NCI-H2029 treated with DMSO at 0.1 percent for 48 hours (cell line): ENCODE measurements at places on chromosomes 12 and 14.

DNA sequence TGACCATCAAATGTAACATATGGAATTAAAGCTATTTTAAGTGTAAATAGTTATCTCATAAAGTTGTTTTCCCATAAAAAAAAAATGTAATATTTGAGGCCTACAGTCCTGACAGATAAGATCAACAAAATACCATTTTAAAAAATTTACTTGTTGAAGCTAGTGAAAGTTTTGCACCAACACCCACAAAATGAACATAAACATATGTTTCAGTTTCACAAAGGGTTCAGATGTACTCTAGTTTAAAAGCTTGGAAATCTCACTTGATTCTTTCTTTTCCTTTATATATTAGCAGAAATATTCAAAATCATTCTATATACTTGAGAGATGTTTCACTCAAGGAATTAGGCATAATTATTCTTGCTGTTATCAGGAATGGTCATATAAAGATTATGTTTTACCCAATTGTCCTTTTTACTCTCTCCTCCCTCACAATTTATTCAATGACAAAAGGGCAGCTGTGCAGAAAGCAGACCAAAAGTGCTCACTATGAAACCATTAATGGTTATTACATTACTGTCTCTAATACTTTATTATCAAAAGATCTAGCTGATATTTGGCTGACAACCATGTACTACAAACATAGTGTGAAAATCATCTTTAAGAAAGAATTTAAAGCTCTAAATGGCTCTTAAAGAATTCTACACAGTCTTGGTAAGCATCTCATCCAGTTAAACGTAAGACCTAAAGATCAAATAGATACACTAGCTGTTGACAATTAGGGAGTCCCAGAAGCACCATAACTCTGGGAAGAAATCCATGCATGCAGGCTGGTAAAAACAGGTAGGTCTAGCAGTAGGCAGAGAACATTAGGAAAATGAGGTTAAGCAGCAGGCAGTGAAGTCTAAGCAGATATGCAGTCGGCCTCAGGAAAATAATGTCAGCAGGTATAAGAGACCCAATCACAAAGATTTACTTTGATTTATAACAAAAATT, 28.8 kb downstream of the KIF21A start:
- no peak for DNase-seq

GRCh38 chr14:26444822-26445221, 153.0 kb downstream of the NOVA1 start:
- no peak for DNase-seq

DNA sequence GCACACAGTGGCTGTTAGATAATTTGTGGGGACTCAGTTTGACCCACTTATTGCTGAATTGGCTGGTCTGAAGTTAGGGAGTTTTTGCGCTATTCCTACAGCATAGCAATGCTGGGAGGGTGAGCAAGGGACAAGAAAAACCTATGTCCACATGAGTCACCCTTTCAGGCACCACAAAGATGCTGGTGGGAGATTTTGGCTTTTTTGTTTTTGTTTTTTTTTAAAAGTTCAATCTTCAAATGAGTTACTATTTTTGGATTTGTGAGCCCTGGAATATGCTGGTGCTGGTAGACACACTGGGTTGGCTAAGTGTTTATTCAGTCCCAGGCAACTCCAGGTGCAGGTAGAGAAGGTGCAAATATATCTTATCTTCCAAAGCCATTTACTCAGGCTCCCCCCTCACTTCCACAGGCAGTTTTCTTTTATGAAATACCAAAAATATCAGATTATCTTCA, 143.4 kb downstream of the BTG1 start:
- DNase-seq, result no peak

- no peak for DNase-seq
Observed at GRCh38 chr12:109581856-109582255, 8.3 kb downstream of the MVK start.

DNA sequence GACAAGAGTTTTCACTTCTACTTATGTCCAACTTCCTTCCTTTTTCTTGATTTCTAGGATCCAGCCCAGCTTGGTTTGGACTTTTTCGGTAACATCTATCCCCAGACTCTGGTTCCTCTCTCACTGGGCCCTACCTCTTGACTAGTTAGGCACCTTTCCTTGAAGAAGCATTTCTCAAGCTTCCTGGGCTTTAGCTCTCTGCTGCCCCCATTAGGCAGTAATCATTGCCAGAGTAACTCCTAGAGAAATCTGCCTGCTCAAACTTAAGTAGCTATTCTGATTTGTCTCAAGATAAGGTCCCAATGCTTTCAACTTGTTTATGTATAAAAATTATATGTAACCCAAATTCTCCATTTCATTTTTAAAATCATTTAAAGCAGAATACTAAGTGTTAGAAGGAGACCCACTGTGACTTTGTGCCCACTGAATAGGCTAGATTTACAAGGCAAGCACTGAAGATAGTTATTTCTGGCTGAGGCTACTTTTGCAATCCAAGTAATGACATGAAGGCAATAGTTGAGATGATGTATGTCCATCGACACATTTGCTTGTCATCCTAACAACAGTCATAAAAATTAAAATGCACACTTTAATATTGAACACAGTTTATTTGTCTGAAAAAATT, 275.0 kb upstream of the G2E3 start:
- DNase-seq, result no peak

DNA sequence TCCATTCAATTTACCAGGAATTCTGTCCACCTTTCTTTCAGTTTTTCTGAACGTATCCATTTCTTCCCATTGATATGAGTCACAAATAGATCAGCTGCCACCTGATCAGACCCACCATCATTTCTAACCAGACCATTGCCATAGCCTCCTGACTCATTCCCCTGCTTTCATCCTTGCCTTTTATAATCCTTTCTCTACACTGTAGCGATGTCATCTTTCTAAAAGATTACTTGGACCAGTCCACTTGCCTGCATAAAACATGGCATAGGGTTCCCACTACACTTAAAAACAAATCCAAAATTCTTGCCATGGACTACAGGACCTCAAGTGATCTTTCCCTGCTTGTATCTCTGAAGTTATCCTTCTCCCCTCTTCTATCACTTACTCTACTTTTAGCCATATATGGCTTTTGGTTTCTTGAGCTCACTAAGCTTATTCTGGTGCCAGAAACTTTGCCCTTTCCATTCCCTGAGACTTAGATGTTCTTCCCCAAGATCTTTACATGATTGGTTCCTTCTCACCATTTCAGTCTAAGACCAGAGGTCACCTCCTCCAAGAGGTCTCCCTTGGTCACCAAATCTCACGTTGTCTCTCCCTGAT, 149.5 kb upstream of the KRR1 start:
- DNase-seq, result no peak

GRCh38 chr12:112321245-112321644, 61.0 kb downstream of the HECTD4 start:
- no peak for DNase-seq

GRCh38 chr14:38405851-38406635, 150.2 kb upstream of the CLEC14A start:
- DNase-seq, result no peak

DNA sequence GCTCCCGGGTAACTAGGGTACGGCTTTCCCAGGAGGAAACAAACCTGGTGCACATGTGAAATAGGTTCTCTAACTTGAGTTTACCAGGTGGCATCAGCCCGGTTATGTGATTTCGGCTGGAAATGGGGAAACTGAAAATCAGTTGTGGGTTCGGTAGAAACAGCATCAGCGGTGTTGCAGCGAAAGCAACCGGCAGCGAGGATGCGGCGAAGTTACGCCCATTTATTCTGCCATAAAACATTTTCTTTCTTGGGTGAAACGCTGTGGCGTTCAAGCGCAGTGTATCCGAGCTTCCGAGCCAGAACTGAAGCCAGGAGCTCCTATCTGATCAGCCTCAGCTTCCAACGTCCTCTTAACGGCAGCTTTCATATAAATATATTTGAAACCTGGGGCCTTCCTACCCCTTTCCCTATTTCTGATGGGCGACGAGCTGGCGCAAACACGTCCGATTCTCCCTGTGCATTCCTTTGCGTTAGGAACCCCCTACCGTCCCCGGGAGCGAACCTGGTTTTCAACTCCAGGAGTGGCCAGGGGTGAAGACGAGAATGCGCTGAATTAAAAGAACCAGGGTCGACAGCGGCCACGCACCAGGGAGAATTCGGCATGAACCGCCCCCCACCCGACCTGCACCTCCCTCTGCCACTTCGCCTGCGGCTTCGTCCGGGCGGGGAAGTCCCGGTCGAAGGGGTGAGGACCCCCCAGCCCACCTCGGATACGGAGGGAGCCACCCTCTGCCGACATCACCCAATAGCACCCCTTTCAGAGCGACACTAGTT, 1.6 kb downstream of the DPF3 start:
- DNase-seq, result no peak

DNA sequence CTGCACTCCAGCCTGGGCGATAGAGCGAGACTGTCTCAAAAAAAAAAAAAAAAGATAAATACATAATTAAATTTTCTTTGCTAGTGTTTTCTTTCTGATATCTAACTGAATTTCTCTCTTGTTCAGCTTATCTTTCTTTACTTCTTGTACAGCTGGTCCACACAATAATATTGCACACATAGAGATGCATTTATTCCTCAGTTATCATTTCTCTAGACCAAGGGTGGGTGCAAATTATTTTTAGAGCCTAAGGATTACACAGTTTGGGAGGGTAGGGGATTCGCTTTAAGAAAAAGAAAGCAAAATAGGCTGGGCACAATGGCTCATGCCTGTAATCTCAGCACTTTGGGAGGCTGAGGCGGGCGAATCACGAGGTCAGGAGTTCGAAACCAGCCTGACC, 17.9 kb downstream of the A2ML1 start:
- DNase-seq, result no peak

DNA sequence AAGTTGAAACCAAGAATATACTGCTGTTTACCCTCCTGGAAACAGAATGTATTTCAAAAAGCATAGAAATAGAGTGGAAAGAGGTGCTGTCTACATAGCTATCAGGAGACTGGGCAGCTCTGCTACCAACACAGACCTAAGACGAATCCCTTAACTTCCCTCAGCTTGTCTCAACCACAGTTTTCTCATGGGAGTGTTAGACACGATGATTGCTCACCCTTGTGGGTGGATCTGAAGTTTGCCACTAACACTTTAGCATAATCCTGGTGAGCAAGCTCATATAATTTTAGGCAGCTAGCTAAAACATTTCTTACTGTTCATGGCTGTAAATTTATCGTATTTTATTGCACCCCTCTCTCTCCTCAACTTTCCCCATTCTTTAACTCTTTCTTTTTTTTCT, 38.5 kb downstream of the C12orf75 start:
- DNase-seq, result no peak

GRCh38 chr12:75545636-75546035, 34.2 kb upstream of the KRR1 start:
- no peak for DNase-seq

DNA sequence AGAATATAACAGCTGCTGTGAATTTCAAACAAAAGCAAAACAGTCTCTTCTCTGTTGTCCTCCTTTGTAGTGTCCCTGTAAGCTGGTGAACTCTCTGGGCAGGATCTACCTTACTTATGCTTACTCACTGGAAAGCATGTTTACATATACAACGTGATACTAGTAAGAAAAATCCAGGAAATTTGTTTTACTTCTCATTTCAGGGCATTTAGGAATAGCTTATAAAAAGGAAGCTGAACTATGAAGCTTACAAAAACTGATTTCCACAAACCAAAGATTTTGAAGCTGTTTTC, 311.0 kb downstream of the NOVA1 start:
- no peak for DNase-seq

DNA sequence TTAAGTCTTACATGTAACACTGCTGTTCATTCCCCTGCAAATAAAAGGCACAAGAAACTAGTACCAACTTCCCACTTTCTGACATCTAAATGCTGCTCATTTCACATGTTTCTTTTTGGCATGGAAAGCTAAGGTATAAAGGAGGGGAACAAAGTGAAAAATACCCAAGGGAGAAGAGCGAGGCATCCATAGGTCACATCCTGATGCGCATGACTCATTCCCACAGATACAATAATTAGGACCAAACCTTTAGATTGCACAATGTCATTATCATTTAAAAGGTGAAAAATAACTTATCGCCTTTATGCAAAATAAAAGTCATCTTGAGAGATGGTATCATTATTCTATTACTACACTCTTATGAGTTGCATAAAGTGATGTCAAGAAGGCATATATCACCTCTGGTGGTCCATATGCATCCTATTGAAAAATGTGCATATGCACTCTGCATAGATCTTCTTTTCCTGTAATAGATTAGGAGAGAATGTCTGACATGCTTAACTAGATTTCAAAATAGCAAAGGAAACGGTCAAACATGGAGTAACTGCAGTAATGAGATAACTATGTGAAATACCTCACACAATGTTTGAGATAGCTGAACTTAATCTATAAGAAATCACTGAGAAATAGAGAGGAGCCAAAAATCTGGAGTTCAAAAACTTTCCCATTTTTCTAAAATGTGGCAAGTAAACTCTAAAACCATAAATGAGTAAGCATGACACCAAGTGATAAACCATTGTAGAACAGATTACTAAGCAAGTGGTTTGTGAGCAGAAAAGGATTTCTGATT, 382.5 kb upstream of the TMTC1 start:
- no peak for DNase-seq

DNA sequence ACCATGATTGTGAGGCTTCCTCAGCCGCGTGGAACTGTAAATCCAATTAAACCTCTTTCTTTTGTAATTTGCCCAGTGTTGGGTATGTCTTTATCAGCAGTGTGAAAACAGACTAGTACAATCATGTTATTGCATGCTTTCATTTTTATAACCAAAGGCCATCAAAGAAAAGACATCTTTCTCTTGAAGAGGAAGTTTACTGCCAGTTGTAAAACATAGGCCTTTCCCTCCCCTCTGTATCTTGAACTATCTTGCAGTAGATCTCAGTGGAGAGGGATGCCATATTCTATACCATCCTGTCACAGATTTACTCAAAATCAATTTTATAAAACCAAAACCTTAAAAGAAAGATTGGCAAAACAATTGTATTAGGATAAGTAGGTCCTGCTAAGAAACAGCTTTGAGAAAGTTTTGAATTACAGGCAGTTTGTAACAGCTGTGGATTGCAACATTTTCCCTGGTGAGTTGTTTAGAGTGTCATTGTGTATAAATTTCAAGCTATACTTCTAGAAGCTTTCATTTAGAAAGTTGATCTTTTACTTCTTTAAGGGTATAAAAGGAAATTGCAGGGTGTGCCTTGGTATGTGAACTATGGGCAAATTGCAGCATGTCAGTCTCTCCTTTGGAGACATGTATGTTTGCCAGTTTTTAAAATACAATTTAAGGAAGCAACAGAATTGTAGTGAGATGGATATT, 128.0 kb downstream of the ATP23 start:
- no peak for DNase-seq

DNA sequence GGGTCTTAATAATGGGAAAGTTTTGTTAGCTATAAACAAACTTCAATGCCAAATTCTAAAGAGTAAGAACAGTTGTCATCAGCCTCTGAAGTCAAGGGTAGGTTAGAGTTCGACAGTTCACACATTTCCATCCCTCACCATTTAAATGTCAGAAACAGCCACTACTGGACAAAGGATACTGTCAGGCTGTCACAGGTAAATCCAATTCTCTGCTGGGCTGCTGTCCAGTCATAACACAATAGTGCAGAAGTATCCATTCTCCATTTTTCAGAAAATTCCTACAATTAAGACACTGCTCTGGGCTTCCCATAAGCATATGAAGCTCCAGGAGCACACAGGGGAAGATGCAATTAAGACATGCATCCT, 221.4 kb downstream of the RPS29 start:
- DNase-seq, result no peak

- no peak for DNase-seq
Observed at GRCh38 chr12:121483949-121484348, 84.0 kb downstream of the RNF34 start.
